Stimulated activated memory B cell treated with anti-CD40 and anti-IgM and Interleukin-4, amounts not matched to agents 10 μg/mL and 1 μg/mL and 100 μg/mL, for 72 hours (primary cell): ENCODE measurements at places on chromosomes 1 and 21.

GRCh38 chr1:47792779-47793178, 204.4 kb downstream of the TRABD2B start:
- ATAC-seq = no peak

- peak; percentile 48 for ATAC-seq
Measured at GRCh38 chr1:70487910-70488665, 77.0 kb downstream of the CTH start.

DNA sequence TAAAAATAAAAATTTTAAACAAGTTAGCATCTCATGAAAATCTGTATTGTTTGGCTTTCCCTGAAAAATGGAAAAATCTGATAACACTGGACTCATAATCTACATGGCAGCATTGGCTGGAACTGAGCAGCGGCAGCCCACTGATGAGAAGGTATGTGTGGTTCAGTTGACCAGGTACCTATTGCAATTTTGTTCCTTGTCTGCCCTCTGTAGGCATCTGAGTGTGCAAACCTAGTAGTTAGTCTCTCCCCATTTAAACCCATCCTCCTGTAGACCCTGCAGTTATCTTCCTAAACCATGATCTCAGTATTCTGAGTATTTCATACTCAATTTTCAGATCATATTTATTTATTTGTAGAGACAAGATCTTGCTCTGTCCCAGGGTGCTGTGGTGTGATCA, 59.4 kb upstream of the SERBP1 start:
- ATAC-seq = peak; percentile 65

DNA sequence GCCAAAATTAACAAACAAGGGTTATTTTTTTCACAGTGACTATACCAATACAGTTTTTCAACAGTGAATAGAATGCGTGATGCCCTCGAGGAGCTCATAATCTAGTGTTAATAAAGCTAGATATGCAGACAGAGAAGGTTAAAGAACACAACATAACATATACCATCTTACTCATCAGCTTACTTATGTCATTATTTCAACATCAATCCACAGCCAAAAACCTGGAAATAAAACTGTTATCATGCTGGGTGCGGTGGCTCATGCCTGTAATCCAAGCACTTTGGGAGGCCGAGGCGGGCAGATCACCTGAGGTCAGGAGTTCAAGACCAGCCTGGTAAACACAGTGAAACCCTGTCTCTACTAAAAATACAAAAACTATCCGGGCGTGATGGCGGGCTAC, 6.1 kb downstream of the STX6 start:
- no peak for ATAC-seq
